ENCODE measurements at places on chromosomes 5 and 9.

DNA sequence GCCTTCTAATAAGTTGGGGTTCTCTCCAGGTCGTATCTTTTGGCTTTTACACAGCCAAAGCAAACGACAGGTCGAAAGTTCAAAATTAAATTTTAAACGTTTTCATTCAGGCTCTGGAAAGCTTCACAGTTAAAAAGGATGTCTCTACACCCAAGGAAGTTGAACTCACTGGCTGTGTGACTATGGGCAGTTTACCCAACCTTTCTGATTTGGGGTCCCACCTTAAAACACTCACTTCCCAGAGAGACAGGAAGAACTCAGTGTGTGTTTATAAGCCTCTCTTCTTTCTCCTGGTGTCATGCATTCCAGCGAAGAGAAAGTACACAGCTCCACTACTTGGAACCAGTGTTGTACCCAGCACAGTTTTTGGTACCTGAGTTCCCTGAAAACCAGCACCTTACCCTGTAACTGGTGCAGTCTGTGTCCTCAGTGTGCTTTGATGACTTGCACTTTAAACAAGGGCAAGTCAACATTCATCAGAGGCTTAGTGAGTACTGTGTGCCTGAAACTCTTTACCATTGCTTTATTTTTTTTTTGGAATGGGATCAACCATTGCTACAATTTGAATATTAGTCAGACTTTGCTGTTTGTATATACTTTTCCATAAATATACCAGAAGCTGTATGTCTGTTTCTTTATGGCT lies 1.7 kb downstream of the SRD5A1 start:
- no peak for DNase-seq

DNA sequence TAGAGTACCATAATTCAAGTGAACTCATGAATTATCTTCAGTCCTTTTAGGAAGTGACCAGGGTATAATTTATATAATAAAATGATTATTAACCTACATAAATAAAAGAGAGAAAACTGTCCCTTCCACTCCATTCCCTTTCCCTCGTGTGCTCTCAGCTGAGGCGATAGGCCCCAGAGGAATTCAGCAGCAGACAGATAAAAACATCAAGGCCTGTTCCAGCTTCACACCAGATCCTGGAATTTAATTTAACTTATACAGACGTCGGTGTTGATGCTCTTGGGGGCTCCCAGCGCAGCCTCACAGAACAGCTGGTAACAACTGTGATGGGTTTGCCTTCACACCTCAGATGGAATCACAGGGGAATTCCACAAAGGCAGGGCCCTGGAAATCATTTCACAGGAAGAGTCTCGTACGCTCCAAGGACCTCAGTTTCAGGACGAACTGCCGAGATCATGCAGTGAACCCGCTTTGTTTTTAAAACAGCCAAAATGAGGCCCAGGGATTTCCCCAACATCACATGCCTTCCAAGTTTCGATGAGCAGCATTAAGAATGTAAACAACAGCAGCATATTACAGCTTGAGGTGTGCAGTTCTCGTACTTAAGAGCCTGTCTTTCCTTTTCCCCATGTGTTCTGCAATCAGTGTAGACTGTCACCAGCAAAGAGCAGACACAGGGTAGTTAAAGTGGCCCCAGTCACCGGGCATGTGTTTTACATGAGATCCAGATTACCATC lies 73.6 kb upstream of the ALDH1B1 start:
- no peak for DNase-seq

- DNase-seq: no peak
Measured at GRCh38 chr9:106766616-106767015, 96.3 kb upstream of the ZNF462 start.

- DNase-seq: no peak
Measured at GRCh38 chr9:27791311-27791710, 218.0 kb upstream of the C9orf72 start.

DNA sequence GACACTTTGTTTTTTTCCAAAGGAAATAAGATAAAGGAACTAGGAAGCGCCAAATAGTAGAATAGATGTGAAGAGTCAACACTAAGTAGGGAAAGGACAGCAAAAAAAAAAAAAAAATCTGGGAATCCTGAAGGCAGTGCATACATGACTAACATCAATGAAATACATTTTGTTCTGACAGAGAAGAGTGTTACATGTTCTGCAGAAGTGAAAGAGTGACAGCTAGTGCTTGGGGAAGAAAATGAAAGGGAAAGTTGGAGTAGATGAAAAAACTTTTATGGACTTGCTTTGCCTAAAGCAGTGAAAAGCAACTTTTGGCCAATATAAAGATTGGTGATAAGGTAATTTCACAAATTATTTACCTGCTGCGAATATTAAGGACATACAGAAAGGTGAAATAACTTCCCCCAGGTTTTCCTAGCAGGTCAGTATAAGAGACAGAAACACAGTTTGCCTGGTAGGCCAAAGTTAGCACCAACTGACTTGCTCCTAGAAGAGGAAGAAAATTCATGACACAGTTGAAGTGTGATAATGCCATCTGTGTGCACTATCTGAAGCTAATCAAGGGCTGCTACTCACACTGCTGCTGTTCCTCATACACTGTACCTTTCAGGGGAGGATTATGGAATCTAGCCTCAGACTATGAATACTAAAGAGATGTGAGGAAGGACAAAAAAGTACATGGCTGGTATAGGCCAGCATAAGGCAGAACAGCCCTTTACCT lies 38.6 kb downstream of the RANBP6 start:
- no peak for DNase-seq

DNA sequence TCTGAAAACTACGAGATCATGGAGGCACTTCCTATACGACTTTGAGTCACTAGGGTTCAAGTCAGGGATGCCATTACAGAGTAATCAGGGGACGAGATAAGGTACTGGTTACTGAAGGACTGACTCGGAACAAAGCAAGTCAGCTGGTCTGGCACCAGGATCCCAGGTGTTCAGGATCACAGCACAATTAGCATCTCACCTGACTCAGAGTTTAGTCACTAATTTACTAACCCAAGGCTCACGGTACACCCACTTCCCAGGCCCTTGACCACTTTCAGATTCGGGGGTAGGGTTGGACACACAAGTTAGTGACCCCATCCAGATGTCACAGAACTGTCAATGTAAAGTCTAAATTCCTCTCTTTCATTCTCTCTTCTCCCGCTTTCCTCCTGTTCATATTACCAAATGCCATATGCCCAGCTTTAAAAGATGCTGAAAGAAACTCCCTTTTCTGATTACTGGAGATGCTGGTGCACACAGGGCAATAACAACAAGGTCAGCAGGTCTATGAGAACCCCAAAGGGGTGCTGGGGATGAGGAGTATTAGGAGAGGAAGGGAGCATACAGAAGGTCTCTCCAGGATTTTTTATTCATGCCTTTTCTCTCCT lies 657.8 kb downstream of the TLE1 start:
- DNase-seq: no peak

GRCh38 chr9:3856592-3856991 lies 330.8 kb upstream of the RFX3 start:
- DNase-seq: no peak

DNA sequence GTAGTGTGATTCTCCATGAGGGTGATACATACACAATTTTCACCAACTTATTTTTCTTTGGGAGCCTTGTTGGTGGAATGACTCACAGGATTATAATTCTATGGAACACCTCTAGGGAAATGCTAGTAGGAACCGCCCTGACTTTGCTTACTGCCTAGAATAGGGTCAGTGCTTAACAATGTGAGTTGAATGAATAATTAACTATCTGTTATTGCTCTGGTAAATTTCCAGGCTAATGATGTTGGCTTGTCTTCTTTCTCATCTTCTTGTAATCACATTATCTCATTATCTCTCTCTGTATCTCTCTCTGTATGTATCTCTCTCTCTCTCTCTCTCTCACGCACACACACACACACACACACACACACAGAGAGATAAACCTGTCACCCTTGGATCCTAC lies 291.1 kb downstream of the TRIM32 start:
- DNase-seq: no peak

GRCh38 chr9:73344060-73344459 lies 192.4 kb downstream of the ANXA1 start:
- no peak for DNase-seq

DNA sequence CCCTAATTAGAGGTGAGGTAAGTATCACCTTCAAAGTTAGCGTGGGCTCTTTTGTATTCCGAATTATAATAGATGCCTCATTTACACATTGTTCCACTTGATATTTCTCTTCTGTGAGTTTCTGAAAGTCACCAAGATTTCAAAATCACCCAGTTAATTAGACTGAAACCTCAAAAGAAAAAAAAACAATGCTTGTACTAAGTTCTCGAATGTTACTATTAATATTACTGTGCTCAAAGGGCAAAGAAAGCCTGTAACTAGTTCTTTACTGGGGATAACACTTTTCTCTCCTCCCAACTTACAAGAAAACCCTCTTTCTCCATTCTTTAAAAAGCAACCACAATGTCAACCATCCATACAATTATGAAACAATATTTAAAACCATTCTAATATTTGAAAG lies 98.5 kb downstream of the STRBP start:
- DNase-seq: no peak

DNA sequence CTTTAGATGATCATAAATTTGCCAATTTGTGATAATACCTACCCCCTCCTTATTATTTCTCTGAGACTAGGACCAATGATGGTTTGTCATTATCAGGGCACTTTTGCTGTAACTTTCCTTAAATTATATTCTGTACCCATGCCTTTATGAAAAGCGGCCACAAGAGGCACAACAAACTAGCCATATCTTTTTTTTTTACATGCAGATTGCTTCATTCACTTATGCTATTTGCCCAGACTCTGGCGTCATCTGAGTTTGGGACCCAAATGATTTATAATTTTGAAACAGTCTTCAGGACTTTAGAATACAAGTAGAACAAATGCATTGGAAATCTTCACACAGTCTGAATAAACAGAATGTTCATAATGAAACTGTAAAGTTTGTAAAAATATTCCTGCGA lies 408.1 kb downstream of the MAT2B start:
- DNase-seq: no peak

DNA sequence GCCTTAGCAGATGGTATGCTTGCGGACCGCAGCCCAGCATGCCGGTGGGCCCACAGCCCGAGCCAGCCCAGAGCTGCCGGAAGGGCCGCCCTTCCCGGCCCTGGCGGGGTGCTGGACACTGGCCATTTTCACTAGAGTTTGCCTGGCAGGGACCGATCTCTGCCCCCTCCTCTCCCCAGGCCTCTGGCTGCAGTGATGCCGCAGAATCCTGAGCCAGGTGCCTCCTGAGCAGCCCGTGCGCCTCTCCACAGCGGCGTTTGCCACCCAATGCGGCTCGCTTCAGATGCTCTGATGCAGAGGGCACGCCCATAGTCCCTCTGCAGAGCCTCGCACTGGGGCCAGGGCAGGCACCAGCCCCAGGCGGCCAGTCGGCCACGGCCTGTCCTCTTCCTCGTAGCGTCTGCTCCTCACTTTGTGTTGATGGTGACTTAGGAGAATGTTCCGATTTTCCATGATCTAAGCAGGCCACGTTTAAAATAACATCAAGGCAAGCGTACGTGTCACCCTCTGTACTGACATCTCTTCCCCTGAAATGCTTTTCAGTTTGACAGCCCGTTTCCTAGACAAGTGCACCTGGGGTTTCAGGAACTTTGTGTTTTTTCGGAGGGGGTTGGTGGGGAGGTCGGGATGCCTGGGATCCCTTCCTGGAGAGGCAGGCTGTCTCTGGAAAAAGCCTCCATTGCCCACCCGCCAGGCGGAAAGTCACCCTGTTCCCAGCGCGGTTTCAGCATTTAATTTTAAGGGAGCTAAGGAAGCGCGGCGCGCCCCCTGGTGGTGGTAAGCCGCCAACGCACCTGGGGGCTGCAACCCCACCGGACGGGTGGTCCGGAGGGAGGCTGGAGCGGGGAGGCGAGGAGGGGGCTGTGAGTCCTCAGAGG lies 29.8 kb upstream of the HMCN2 start:
- no peak for DNase-seq

- no peak for DNase-seq
Measured at GRCh38 chr9:83007521-83008300, 55.2 kb downstream of the RASEF start.

DNA sequence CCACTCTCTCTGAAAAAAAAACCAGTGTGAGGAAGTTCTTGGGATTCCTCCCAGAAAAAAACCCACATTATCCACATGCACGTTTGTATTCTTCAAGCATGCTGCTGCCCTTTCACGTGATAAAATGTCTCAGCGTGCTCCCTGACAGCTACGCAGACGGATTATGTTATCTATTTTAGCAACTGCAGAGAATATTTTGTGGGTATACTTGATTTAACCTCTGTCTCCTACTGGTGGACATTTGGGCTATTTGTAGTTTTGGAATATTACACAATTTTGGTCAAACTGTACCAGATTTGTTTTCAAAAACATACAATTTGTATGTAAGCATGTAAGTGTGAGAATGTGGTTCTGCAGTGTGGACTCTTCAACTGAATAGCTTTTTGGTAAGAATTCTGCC lies 10.7 kb downstream of the PRRC2B start:
- no peak for DNase-seq
